ENCODE measurements at places on chromosomes 6 and 20. TPM values are rescaled to one million over a fixed set of nuclear protein-coding genes. Genes with fewer than 3 reads are reported as not detected.

GRCh38 chr6:155452576-155452975 lies 3.1 kb downstream of the NOX3 start:
- no peak for DNase-seq

Gene GPX5
- not detected for total RNA-seq

Gene TAGAP
- under 0.01 TPM for total RNA-seq

GRCh38 chr6:83432636-83433035 lies 1.8 kb upstream of the ME1 start:
- no peak for DNase-seq

Gene IP6K3
- total RNA-seq: not detected

GRCh38 chr20:3168079-3168828 lies 5.1 kb downstream of the LZTS3 start:
- DNase-seq: no peak

DNA sequence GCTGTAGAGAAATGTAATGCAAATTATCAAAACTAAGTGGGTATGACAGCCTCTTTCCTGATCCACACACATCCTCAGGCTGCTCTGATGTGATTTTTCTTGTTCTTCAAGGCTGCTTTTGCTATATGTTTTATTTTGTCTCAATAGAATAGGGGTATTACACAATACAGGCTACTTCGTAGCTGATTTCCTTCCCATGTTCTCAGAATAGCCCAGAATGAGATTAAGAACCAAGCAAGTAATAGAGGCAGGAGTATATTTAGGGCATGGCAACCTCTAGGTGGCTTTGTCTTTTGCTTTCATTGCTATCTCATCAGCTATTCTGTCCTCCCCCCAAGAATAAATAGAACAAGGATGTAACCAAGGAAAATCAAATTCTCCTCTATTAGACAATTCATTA lies 241.8 kb downstream of the ALDH8A1 start:
- no peak for DNase-seq

Gene MEI4
- not detected for total RNA-seq

Gene LHFPL5
- not detected for total RNA-seq

GRCh38 chr6:40912158-40912946 lies 126.7 kb downstream of the UNC5CL start:
- peak; percentile 66 for DNase-seq

DNA sequence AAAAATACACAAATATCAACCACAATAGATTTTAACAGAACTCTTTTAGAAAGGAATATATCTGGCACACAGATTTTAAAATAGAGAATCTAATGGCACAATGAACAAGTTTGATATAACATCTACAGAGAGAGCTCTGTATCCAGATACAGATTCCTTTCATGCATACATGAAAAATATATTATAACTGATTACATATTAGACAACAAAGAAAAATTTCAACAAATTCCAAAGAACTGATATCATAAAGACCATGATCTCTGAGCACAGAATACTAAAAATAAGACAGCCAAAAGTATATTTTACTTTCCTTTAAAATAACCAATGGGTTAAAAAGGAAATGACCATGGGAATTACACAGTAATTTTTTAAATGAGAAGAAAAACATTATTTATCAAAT lies 74.1 kb upstream of the MAP7 start:
- DNase-seq: no peak

Measured in dermis microvascular lymphatic vessel endothelial cell (primary cell).